ENCODE measurements at places on chromosomes 16 and 17.

- no peak for DNase-seq
Observed at GRCh38 chr16:54204756-54205155, 81.8 kb downstream of the IRX3 start.

DNA sequence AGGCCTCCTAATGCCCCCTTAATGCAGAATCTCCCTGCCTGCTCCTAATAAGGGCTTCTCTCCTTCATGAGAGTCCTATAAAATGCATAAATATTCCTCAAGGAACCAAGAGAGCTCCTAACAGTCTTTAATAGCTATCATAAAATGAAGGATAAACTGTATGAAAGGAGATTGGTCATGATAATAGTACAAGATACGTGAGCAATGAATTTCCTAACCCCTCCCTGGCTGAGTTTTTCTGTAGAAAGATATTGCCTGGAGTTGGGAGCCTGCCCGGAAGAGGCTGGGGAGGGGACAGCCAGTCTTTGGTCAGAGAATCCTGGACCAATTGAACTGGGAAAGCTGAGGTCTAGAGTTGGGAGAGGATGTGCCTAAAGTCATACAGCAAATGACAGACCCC is 321.9 kb upstream of the CDH5 start:
- DNase-seq = no peak

DNA sequence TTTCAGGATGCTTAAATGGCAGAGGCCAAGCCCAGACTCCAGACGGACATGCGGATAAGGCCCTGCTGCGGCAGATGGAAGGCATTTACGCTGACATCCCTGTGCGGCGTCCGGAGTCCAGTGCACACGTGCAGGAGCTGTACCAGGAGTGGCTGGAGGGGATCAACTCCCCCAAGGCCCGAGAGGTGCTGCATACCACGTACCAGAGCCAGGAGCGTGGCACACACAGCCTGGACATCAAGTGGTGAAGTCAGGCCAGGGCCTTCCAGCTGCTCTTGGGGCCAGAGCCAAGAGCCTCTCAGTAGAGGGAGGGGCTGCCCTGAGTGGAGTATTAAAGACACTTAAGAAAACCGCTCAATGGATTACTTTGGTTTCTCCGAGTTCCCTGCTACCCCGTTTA is 29.4 kb downstream of the NARF start:
- no peak for DNase-seq

GRCh38 chr16:15542261-15542660 is 100.7 kb downstream of the MARF1 start:
- DNase-seq = no peak

DNA sequence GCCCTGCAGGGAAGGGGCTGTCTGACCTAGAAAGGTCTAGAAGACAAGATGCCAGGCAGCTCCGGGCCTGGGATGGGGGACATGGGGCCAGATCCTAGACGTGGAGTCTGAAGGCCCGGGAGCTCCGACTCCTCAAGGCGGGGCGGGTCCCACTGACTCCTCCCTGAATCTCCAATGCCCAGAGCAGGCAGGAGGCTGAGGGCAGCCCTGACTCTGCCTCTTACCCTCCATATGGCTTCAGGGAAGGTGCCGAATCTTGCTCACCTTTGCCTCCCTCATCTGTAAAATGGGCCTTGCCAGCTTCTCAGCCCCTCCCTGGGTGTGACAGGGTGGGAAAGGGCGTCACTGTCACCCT is 14.8 kb downstream of the VASN start:
- no peak for DNase-seq
